ENCODE measurements at places on chromosomes 1 and 21. TPM values are rescaled to one million over a fixed set of nuclear protein-coding genes. Genes with fewer than 3 reads are reported as not detected.

The IFNGR2 gene
- total RNA-seq, result 58.6 TPM

The S1PR1 gene
- 43.3 TPM for total RNA-seq

The MUL1 gene
- 29.3 TPM for total RNA-seq

The RNU1-2 gene
- total RNA-seq, result 7,909 TPM

The SPATC1L gene
- total RNA-seq, result 12.6 TPM

The RGS7 gene
- 5.0 TPM for total RNA-seq

The HMGCS2 gene
- total RNA-seq, result 36.5 TPM

The LCA5L gene
- total RNA-seq, result 2.0 TPM

The NLRP3 gene
- 4.0 TPM for total RNA-seq

The LCE2B gene
- not detected for total RNA-seq

The SPRR4 gene
- not detected for total RNA-seq

The TRIM63 gene
- total RNA-seq, result 9.4 TPM

The SNX27 gene
- total RNA-seq, result 44.3 TPM

The TENT5C gene
- total RNA-seq, result 35.0 TPM

The SEC16B gene
- 6.3 TPM for total RNA-seq

The LCE3E gene
- not detected for total RNA-seq

The CHI3L2 gene
- total RNA-seq, result 0.70 TPM

The MLLT11 gene
- 4.1 TPM for total RNA-seq

The SSBP3 gene
- total RNA-seq, result 61.7 TPM

The IER5 gene
- 9.8 TPM for total RNA-seq

The TMEM61 gene
- total RNA-seq, result 3.0 TPM

The NPPA gene
- 0.23 TPM for total RNA-seq

The FLG gene
- 0.29 TPM for total RNA-seq

The CYP4A11 gene
- total RNA-seq, result 22.1 TPM

The TMCO2 gene
- total RNA-seq, result not detected

The TEKT2 gene
- 5.0 TPM for total RNA-seq

The AADACL3 gene
- not detected for total RNA-seq

The PBX1 gene
- 160 TPM for total RNA-seq

The ACTN2 gene
- 157 TPM for total RNA-seq

The PDE9A gene
- total RNA-seq, result 30.1 TPM

The KRTAP19-3 gene
- total RNA-seq, result not detected

The LCE1A gene
- not detected for total RNA-seq

The ADORA1 gene
- total RNA-seq, result 4.9 TPM

The REN gene
- 193 TPM for total RNA-seq

The PRMT2 gene
- 86.0 TPM for total RNA-seq

The GBP2 gene
- 4.8 TPM for total RNA-seq

The PTPRC gene
- total RNA-seq, result 26.6 TPM

The C8B gene
- total RNA-seq, result not detected

Measured in metanephros (tissue), 2 donors.